ENCODE measurements at places on chromosomes 5 and 9.

- DNase-seq: no peak
These were observed 197.2 kb downstream of the COX7C start for GRCh38 chr5:86814907-86815306.

DNA sequence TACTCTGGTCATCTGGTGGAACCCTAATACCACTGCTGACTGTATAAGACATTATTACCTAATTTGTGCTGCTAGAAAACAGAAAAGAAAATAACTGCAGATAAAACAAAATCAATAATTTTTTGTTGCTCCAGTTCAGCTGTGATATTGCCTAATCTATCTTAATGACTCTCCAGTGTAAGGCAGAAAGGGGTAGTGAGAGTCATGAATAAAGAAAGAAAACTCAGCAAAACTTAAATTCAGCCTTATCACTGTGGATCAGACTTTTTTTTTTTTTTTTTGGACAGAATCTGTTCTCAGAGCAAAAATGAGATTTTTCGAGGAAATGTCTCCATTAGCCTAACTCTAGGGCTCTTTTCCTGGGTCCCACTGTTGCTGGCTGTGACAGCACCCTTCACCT lies 1.1 kb upstream of the DOCK2 start:
- no peak for DNase-seq

DNA sequence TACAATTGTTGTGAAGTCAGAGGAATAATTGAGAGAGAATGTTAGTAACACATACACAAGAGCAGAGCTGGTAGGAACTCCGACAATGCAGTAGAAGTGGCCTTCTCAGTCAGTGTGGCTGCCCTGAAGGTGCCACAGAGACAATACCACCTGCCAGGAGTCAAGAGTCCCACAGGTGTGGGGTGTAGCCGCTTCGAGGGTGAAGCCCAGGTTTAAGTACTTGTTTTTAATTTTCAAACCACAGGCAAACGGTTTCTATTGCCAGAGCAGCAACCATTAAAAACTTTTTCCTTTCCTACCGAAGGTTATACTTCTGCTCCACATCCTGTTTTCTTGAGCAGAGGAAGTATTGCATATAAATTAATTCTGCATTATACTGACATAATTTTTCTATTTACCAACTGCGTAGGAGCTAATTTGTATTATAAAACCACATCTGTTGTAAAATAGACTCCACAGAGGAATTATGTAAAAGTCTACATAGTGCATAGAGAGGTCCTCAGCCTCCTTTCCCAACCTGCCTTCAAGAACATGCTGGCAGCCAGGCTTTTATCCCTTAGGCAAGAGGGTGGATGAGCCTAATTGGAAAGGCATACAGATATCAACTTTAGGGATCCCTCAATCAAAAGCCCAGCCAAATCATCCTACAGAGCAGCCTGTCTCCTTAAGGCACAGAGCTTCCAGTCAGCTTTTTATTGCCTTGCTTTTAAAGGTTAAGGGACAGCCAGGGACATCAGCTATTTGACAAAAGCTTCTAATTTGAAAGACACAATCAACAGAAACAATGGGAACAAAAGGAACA lies 12.9 kb upstream of the ACTBL2 start:
- DNase-seq: no peak

GRCh38 chr5:8034852-8035251 lies 165.9 kb downstream of the MTRR start:
- no peak for DNase-seq

GRCh38 chr5:126878085-126878484 lies 101.1 kb downstream of the LMNB1 start:
- DNase-seq: no peak

- no peak for DNase-seq
These were observed 241.6 kb downstream of the PJA2 start for GRCh38 chr5:109168151-109168550.

- no peak for DNase-seq
These were observed 776 bp upstream of the TERT start for GRCh38 chr5:1295650-1296037.

GRCh38 chr9:37405350-37405749 lies 17.1 kb upstream of the GRHPR start:
- no peak for DNase-seq
